Body of pancreas (tissue), 4 donors: ENCODE measurements at places on chromosomes 12 and 14. TPM values are rescaled to one million over a fixed set of nuclear protein-coding genes. Genes with fewer than 3 reads are reported as not detected.

The C12orf60 gene
- 1.8 TPM for total RNA-seq

The TSHR gene
- total RNA-seq = not detected

The TAC3 gene
- total RNA-seq = not detected

The CD163L1 gene
- total RNA-seq = 1.6 TPM

The NGB gene
- total RNA-seq = not detected

The USP44 gene
- total RNA-seq = 7.0 TPM

The LPAR5 gene
- 3.6 TPM for total RNA-seq

The BIN2 gene
- 1.0 TPM for total RNA-seq

The TGM1 gene
- 2.9 TPM for total RNA-seq

The SLC38A2 gene
- 184 TPM for total RNA-seq

The IFNG gene
- not detected for total RNA-seq

The KRT77 gene
- not detected for total RNA-seq

The BBOF1 gene
- 2.9 TPM for total RNA-seq

The CCDC177 gene
- not detected for total RNA-seq

The CRADD gene
- total RNA-seq = 27.2 TPM

The CCDC38 gene
- total RNA-seq = not detected

The PLA2G1B gene
- 11,984 TPM for total RNA-seq

The SPTB gene
- total RNA-seq = 8.6 TPM

The AGAP2 gene
- total RNA-seq = 1.0 TPM

The NFKBIA gene
- 330 TPM for total RNA-seq

The ANKRD33 gene
- not detected for total RNA-seq

The GPRC5D gene
- total RNA-seq = not detected

The KRT8 gene
- total RNA-seq = 394 TPM

The LMNTD1 gene
- 21.4 TPM for total RNA-seq

The GARIN6 gene
- not detected for total RNA-seq

The PDE3A gene
- total RNA-seq = 20.5 TPM

The CELA1 gene
- total RNA-seq = not detected

The KRT72 gene
- total RNA-seq = not detected

The HCAR3 gene
- 0.33 TPM for total RNA-seq

The OR6C68 gene
- not detected for total RNA-seq

The KRT5 gene
- 0.52 TPM for total RNA-seq

The HOXC12 gene
- not detected for total RNA-seq
